ENCODE measurements at places on chromosomes 13 and 19. TPM values are rescaled to one million over a fixed set of nuclear protein-coding genes. Genes with fewer than 3 reads are reported as not detected.

PLPPR3 gene
- polyA plus RNA-seq = 275 TPM

IGFL1 gene
- not detected for polyA plus RNA-seq

ZNF93 gene
- polyA plus RNA-seq = 14.9 TPM

ZNF345 gene
- polyA plus RNA-seq = 15.4 TPM

STK24 gene
- polyA plus RNA-seq = 72.9 TPM

FPR3 gene
- not detected for polyA plus RNA-seq

LMTK3 gene
- polyA plus RNA-seq = 8.1 TPM

ZNF253 gene
- 26.7 TPM for polyA plus RNA-seq

Data from neural cell (in vitro differentiated cells).